ENCODE measurements at places on chromosomes 1 and 21.
A peak's percentile ranks its signal among the peaks of the same experiment; 100 is the strongest.

- DNase-seq, result no peak
Observed at GRCh38 chr1:56133522-56134472, 445.6 kb downstream of the PLPP3 start.

GRCh38 chr1:47678464-47678980, 240.7 kb downstream of the FOXD2 start:
- no peak for DNase-seq

DNA sequence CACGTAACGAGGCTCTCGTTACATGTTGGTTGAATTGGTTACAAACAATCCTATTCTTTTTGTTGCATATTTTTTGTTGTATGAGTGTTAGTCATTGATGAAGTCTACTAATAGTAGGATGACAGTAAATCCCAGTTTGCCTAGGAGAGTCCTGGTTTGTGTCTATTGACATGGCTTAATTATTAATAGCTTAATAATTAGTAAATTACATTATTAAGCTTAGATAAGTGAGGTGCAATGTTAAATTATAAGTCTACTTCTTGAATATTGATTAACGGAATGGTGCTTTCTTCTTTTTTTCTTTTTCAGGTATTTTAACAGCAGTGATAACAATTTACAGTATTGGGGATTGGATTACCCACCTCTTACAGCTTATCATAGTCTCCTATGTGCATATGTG, 34.5 kb downstream of the ALG6 start:
- DNase-seq, result no peak

GRCh38 chr1:227959325-227959860, 11.7 kb upstream of the WNT9A start:
- DNase-seq, result no peak

DNA sequence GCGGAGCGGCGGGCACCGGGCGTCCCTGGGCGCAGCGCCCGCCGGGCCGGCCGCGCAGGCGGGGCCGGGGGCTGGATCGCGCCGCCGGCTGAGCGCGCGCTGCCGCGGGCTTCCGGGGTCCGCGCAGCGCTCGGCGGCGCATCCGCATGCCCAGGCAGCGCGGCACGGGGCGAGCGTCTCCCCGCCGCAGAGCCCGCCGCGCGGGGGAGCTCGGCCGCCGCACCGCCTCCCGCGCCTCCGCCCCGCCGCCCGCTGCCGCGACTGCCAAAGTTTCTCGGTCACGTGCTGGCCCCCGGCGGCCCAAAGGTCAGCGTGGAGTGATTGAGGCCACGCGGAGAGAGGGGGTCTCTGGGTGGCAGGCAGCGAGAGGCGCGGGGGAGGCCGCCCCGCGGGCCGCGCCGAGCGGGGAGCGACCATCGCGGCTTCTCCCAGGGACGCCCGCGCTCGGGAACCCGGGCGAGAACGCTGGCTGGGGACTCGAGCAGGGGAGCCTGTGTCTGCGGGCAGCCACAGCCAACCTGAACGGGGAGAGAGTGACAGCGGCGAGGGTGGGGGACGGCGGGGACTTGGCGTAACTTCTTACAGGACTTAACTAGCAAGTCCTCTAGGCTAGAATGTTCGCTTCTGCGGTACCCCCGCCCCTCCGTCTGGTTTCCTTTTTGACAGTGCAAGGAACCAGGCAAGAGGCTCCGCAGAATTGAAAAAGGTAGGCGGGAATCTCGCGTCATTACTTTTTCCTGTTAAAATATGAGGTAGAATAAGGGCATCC, at the start of gene ILDR2:
Gene ILDR2, minus strand, starts transcription at position 180 of the 769 bp plus-strand sequence. CDS start 272 bp downstream, outside the sequence.
- peak; percentile 68 for DNase-seq

GRCh38 chr1:213176341-213176740, 125.3 kb downstream of the RPS6KC1 start:
- DNase-seq, result no peak

- no peak for DNase-seq
Observed at GRCh38 chr1:77341195-77341594, 59.4 kb downstream of the AK5 start.

DNA sequence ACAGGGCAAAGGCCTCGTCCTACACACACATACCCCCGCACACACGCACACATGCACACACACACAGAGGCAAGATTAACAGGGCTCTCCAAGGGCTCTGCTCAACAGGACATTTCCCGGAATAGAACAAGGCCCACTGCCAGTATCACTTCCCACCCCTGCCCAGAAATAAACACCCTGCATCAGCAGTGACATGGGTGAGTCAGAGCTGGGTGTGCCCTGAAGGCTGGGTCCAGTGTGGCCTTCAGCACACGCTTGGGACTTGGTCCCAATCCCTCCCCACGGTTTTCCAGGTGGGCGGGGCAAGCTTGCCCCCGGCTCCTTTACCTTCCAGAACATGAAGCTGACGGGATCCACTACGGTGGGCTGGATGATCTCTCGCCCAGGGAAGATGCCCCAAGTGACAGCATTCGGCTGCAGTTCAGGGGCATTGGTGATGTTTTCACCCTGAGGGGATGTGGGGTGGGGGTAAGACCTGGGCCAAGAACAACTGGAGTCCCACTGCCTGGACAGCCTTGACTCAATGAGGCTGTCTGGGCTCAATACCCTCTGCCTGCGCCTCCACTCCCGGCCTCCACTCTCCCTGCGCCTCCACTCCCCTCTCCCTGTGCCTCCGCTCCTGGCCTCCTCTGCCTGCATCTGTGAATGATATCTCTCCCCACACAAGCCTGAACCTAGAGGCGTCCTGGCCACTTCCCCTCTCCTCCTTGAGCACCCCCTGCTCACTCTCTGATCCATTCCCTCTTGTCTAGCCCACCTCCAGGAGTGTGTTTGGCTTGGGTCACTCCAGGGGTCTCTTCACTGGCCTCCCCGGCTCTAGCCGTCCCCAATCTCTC, 14.7 kb downstream of the MTHFR start:
- DNase-seq, result no peak

GRCh38 chr1:12496154-12496961, 121.7 kb downstream of the DHRS3 start:
- no peak for DNase-seq

- no peak for DNase-seq
Observed at GRCh38 chr1:43351421-43352350, 7.1 kb upstream of the CDC20 start.

DNA sequence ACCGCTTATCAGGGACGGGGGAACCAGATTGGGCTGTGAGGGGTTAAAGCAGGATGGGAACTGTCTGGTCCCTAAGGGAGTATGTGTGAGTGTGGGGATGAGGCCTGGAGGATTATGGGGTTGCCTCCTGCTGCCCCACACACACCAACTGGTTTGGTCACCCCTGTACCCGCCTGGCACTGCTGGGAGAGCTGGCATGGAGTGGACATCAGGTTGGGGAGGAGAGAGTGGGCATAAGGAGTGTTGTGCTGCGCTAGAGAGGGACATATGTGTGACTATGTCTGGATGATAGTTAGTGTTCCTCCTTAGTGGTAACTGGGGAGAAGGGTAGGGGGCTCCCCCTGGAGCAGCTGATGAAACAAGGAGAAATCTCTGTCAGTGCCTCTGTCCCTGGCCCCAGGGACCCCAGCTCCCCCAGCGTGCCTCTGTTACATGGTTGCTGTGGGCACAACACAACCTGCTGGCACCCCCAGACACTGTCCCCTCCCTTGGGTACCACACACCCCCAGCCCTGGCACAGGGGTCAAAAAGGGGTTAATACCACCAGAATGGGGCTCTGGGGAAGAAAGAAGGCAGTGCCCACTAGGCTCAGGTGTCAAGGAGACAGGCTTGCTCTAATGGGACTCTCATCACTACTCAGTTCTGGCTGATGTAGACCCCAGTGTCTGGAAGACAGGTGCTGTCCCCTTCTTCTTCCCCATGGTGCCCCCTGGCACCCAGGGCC, 1.9 kb downstream of the ZBTB7B start:
- no peak for DNase-seq

- no peak for DNase-seq
Observed at GRCh38 chr1:203567596-203567995, 59.0 kb upstream of the ATP2B4 start.

- DNase-seq, result peak; percentile 42
Observed at GRCh38 chr1:11804666-11805421, 920 bp downstream of the MTHFR start.

DNA sequence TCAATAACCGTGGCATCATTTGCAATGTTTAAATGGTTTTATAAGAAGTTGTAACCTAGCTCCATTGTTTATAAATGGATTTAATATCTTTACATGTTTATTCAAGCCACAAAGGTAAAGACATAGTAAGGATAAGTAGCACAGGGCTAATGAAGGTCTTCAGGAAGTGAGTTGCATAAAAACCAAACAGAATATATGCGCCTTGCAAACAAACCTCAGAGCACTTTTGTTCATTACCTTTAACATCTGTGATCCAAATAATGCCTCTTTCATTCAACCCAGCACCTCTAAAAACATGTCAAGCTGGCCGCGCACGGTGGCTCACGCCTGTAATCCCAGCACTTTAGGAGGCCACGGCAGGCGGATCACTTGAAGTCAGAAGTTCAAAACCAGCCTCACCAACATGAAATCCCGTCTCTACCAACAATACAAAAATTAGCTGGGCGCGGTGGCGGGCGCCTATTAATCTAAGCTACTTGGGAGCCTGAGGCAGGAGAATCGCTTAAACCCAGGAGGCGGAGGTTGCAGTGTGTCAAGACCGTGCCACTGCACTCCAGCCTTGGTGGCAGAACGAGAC, 25.3 kb downstream of the BRINP3 start:
- peak; percentile 29 for DNase-seq

- no peak for DNase-seq
Observed at GRCh38 chr1:93196591-93196990, 16.1 kb downstream of the CCDC18 start.

DNA sequence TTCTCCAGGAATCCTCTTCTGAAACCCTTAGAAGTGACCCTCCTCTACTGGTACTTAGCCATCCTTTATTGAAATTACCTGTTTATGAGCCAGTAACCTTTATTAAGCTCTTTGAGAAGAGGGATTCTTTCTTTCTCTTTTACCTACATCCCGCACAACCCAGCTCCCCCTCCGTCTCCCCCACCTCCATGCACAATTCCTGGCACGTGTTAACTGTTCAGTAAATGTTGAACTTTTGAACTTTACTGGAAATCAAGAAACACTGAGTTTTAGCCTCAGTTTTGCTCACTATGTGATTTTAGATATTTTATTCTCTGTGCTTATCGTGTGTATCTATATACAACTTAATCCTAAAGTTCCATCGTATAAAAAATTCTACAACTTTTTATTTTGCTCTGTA, 1.8 kb downstream of the TMED5 start:
- DNase-seq, result no peak

DNA sequence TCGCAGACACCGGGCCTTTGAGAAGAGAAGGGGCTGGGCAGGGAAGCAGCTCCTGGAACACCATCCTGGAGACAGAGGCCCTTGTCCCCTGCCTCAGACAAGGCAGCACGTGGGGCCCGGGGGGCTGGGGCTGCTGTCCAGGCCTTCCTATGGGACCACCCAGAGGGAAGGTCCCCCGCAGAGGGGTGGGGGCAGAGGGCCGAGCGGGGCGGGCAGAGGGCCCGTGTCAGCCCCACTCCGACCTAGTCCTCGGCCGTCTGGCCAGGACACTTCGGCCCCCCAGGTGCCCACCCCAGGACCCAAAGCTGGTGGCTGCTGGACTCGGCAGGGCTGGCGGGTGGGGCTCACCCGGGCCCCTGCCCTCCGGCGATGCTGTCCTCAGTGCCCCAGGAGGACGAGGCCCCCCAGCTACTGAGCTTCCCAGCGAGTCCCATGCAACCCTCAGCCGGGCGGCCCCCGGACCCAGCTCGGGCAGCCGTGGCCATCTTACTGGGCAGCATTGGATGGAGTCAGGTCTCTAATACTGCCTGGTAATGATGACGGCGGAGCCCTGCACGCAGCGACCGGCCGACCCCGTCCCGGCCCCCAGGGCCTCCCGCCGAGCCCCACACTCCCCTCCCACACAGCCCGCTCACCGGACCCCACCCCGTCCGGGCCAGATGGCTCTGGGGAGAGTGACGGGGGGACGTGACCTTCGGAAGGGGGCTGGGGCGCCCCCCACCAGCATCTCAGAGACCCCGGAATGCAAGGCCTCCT, 6.9 kb upstream of the TTLL10 start:
- no peak for DNase-seq

DNA sequence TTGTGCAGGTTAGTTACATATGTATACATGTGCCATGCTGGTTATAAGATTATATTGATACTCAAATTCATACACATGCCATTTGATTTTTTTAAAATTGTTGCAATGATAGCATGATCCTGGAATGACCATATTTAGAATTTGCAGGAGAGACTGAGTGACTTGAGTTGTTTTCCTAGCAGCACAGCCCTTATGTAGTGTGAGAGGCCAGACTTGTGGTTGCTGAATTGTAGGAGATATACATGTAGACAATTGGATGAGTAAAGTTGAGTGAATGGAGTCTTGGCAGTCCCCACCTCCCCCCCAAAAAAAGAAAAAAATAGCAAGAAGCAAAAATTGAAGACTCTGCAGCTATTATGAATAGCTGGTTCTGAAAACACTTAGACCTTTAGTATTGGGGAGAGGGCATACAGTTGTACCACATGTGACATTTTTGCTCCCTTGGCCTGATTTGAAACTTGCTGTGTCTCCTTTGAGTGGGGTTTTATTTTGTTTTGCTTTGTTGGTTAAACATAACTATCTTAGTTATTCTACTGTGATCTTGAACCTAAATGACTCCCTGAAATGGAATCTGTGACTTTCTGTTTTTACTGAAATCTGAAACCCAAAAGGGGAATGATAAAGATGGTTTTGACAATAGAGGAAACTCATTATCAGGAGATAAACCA, 280.3 kb downstream of the HMCN1 start:
- DNase-seq, result no peak

DNA sequence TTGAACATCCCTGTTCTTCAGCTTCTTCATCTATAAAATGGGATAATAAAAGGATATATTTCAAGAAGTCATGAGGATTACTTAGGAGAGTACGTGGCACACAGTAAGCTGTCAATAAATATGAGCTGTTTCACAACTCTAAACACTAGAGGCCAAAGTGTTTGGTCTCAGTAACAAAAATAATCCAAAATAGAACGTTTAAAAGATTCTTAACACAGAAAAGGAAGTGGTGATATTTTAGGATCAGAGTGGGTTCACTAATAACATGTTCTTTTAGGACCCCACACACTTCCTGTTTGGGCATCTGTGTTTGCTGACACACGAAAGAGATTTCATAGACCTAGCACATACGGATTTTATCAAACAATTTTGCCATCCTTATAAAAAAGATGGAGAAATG, 32.9 kb downstream of the TNFSF18 start:
- DNase-seq, result no peak

GRCh38 chr1:204641455-204641854, 44.1 kb downstream of the LRRN2 start:
- no peak for DNase-seq

DNA sequence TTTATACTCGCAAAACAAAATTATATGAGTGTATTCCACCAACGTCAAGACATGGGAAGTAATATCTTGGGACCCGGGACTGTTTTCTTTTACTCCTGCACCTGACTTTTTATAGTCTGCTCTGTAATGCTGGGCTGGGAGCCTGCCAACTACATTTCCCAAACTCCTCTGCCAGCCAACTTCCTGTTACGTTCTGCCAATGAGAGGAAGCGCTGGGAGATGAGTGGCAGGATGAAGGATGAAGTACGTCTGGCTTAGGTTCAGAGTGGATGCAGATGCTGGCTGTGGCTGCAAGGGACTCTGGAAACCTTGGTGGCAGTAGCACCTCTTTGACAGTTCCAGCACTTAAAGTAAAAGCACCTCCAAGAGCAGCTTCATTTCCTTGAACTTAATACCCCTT, 59.6 kb downstream of the USP24 start:
- no peak for DNase-seq
